Stimulated activated CD8-positive, alpha-beta memory T cell treated with anti-CD3 and anti-CD28 coated beads, Interleukin-7, amount 100 ng/mL, for 24 hours (primary cell): ENCODE measurements at places on chromosomes 2 and 18.

- no peak for DNase-seq
Observed at GRCh38 chr2:233021771-233022170, 8.7 kb upstream of the NGEF start.

GRCh38 chr2:52395912-52396311, 1364.0 kb upstream of the NRXN1 start:
- DNase-seq: no peak

DNA sequence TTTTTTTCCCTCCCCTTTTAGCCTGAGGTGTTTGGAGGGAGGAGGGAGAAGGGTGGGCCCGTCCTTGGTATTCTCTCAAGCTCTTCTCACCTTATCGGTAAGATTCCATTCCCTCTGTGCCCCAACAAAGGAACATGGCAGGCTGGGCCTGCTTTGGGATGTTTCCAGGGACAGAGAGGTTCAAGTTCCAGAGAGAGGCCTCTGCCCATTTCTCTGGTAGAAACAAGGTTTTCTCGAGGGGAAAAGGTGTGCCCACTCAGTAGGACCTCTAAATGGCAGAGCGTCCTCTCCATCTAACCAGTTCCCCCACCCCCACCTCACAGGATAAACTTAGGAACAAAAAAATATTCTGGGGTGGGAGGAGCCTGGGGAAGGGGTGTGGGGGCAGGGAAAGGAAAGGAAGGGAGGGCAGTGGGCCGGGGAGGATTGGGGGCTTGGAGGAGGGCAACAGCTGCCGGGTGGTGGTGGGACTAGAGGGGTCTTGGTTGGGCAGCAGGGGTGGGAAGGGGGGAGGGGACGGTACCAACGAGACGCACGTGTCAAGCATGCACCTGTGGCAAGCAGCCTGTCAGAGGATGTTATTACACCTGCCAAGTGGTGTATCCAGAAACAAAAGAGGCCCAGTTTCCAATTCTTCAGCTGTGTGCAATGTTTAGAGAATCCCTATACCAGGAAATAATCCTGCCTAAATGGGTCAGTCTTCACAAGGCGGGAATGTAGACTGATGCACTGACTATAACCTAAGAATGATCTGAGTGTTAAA, 2.1 kb downstream of the PCBP1 start:
- DNase-seq: no peak

DNA sequence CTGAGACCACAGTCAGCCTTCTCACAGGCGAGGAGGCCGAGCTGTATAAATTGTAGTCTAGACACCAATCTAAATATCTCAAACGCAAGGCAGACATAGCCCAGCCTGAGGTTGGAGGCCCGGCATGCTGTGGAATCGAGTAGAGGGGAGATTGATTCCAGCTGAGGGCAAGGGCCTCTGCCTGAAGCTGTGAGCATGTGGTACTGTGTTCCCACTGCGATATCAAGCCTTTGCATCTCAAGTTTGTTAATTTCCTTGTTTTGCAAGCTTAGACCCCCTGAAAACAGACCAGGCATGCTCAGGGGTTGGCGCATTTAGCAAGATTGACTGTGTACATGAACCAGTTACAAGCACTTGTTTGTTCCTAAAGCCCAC, 65.1 kb upstream of the FOSL2 start:
- DNase-seq: no peak

- DNase-seq: peak; percentile 8
Observed at GRCh38 chr18:26133652-26134051, at the start of gene PSMA8. TSS of gene PSMA8 (plus strand) at chr18:26133869. CDS start at chr18:26133966, 97 bp downstream.

DNA sequence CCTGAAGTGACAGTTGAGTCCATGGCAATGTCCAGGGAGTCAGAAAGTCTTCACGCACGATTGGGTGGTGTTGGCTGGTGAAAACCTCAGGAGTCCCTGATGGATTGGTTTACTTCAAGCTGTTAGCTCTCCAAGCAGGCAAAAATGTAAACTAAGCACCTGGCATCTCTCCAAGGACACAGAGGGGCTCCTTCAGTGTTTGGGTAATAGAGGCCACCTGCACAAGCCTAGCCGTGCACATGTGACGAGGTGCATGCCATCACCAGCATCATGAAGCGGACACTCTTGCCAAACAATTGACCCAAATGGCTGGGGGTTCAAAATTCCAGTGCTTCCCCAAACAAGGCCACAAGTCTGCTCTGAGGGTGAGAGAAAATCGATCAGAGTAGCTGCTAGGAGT, 104.7 kb upstream of the CD302 start:
- DNase-seq: no peak

DNA sequence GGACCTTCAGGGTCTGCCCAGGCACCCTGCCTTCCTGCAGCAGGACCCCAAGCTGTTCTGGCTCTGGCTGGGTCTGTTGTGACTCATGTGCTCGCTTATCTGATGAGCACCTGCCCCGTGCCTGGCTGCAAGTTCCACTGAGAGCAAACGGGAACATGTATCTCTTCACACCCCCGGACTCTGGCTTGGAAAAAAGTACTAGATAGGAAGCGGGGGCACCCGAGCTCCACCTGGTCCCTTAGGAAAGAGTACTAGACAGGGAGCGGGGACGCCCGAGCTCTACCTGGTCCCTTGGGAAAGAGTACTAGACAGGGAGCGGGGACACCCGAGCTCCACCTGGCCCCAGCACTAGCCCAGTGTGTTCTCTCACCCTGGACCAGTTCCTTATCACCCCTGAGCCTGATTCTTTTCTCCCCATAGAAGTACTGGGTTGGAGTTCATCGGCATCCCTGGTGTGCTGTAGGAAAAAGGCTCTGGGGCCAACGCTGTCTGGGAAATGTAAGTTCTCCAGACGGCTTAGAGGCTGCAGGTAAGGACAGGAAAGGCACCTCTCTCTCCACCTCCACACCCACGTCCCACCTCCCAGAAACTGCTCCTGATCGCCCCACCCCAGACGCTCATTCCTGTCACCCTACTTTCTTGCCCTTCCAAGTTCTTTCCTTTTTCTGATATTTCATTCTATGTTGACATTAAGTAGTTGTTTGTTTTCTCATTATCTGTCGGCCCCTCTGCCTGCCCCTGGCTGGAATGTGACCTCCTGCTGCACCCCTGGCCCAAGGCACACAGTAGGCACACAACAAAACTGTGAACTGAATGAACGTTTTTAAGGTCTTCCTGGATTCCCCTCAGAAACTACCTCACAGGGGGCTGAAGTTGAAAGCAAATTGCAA, 40.2 kb downstream of the HDAC4 start:
- no peak for DNase-seq

DNA sequence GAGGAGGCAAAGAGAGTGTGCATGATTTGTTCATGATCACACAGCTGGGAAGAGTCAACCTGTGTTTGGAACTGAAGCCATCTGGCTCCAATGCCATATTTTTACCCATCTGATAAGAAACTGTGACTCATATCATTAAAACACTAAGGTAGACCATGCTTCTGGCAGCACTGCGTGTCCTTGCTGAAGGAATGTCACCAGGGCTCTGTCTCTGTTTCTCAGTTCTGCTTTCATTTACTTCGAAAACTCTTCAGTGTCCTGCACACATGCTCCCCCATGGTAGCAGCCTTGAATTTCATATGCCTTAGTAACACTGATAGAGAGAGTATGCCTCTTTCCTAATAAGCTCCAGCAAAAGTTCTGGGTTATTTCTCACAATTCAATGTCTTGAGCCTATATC, 830.4 kb downstream of the DCDC2C start:
- no peak for DNase-seq
